ENCODE measurements at places on chromosomes 4 and X.

DNA sequence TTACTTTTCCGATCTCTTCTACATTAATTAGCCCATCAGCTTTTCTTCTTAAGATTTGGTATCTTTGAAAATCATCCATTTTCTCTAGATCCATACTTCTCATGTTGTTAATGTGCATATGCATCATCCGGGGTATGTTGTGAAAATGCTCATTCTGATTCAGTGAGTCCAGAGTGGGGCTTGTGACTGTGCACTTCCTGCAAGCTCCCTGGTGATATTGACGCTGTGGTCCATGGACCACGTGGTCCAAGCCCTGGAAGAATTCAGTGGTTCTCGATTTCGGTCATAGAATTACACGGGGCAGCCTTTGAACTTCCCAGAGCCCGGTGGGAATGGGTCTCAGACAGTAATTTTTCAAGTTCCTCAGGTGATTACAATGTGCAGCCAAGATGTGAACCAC is 69.8 kb downstream of the ZFX start:
- DNase-seq: no peak

GRCh38 chr4:70703619-70704214 is 15.4 kb downstream of the UTP3 start:
- DNase-seq: no peak

- no peak for DNase-seq
Observed at GRCh38 chrX:19569121-19569805, 54.0 kb upstream of the MAP3K15 start.

DNA sequence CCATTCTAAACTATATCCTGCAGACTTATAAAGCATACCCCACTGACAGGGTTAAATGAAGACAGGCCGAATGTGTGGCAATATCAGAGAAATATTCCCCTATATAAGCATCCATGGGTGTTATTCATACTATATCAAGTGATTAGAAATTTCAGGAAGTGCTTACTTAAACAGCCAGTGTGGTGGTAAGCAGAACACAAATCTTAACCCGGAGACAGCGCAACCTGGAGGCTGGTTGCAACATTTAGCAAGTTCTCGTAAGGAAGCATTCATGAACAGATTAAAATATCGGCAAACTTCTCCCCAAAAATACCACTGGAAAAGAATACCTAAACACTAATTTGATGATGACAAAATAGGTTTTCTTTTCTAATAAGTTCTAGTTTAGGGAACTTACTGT is 261.2 kb downstream of the CBLL2 start:
- no peak for DNase-seq

GRCh38 chr4:40270609-40271008 is 64.5 kb upstream of the CHRNA9 start:
- no peak for DNase-seq

- no peak for DNase-seq
Observed at GRCh38 chrX:48573690-48574269, 504 bp upstream of the RBM3 start.

DNA sequence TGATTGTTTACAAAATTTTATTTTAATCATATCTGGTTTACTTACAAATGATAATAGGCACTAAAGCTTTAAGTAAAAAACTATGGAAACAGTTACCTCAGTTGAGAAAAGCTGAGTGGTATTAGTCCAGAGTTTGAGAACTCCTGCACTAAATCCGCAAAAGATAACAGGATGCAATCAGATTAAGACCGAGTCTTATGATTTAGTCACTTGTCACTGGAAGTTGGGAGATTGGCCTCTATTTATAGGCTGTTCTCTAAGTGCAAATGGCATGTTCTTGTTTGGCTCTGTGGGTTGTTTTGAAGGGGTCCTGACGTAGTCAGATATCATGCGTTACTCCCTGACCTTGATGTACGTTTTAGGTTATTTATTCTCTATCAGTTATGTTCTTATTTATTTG is 6.3 kb downstream of the GPAT3 start:
- no peak for DNase-seq

DNA sequence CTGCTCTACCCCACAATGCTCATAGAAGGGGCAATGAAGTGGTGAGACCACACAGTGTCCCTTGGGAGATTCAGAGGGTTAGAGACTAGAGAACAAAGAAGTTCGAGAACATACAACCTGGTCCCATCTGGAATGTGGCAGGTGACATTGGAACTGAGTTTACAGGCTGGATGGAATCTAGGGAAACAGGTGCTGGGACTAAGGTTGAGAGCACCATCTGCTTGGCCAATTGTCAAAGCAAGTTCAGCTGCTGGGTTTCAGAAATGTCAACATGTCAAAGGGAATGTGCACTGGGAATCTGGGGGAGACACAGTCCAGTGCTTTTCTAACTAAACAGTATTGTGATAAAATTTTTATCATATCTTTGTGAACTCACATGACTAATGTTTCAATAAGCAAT is 15.9 kb upstream of the FAM13A start:
- DNase-seq: no peak

DNA sequence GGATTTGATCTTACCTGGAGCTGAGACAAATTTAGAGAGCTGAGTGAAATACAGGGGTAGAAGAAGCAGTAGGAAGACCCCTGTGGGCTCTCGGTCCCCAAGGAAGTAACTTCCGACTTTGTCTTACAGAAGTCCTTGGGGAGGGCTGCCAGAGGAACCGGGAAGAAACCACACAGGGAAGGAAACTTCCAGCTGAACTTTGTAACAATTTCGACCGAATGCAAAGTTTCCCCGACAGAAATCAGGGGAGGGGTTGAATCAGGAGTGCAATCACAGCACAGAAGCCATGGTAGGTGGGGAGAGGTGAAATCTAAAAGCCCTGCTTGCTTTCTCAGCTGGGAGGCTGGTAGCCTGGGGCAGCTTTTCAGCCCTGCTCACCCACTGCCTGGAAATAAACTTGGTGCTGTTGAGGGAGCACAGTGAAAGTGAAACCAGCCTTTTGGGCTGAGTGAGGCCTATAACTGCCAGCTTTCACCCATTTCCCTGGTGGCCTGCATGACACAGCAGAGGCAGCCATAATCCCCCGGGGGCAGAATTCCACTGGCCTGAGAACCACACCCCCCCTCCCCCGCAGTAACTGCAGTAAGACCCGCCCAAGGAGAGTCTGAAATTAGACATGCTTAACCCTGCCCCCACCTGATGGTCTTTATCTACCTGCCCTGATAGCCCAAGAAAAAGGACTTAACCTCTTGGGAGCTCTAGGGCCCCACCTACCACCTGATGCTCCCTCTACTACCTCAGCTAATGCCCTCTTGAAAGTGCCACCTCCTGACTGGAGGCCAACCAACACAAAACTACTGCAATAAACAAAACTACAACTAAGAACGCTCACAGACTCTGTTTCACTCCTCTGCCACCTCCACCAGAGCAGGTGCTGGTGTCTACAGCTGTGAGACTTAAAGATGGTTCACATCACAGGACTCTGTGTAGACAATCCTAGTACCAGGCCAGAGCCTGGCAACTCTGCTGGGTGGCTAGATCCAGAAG is 248.2 kb downstream of the PARM1 start:
- no peak for DNase-seq

DNA sequence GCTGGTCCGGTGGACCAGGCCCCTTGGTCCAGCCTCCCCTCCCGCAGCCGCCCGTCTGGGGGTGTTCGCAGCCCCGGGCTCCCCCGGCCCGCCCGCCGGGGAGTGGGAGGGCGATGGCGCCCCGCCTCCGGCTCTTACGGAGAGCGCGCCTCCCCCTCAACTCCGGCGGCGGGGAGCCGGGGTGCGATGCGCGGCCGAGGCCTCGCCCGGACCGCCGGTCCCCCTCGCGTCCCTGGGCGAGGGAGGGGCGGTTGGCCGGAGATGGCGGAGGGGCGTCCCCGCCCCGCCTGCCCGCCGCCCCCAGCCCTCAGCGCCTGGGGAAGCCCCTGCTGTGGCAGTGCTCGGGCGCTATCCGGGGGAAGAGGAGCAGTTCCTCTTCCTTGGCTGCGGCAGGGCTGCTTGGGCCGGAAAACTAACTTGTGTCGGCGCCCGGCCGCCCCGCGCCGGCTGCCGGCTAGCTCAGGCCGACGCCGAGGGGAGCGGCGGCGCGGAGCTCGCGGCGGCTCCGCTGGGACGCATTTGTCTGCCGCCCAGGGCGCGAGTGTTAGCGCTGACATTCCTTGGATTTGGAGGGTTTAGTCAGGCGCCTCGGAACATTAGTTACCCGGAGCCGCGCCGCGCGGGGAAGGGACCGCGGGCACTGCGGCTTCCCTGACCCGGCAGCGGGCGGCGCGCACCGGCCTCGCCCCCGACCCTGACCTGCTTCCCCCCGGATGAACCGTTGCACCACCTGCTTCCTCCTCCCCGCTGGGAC is 994 bp downstream of the GALNT7 start:
- DNase-seq: no peak

- no peak for DNase-seq
Observed at GRCh38 chr4:151035328-151035727, 20.2 kb upstream of the LRBA start.

- no peak for DNase-seq
Observed at GRCh38 chr4:61336488-61336887, 136.4 kb downstream of the ADGRL3 start.

GRCh38 chrX:40086569-40087335 is 11.0 kb downstream of the BCOR start:
- DNase-seq: no peak

DNA sequence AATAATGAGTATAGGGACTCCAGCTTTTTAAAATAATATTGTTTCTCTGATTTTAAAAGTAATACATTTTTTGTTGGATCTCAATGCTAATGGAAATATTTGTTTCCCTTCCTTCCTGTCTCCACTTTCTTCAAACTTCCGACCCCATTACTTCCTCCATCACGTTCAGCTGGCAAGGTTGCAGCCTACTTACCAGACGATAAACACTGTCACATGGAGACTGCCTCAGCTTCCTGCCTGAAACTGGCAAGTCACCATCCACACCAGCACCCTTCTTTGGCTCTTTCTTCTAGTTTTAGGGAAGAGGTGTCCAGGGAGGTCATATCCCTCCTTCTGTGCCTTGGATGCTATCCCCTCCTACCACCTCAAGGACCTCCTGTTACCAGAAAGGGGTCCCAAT is 3.4 kb upstream of the INTU start:
- DNase-seq: no peak

DNA sequence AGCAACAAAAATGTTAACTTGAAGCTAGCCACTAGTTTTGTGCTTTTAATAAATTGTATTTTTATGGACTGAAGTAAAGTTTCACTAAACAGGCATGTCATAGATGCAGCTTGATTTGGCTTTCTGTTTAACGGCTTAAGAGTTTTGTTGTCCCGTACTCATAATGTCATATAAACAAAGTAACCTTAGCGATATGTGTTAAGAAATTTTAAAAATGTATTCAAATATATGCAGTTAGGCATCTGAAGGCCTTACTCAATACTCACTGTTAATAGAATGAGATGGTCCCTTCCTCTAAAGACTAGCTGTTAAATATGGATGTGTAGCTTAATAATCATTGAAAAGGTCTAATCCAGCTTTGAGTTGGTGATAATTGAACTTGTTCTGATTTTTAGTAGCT is 1.0 kb upstream of the SCLT1 start:
- no peak for DNase-seq

DNA sequence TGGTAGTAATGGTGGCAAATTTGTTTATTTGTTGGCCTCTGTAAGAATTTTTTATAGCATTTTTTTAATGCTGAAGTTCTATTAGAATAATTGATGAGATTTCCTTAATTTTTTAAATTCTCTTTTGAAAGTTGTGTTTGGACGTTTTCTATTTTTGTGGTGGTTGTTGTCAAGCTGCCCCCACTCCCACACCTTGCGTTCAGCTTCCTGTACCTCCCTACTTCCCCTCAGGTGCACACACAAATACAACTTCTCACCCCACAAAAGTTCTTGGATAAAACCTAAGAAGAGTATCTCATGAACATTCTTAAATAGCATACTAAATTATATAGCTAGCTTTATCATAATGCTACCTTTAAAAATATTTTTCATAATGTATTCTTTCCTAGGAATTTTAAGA is 38.7 kb downstream of the EXOC1 start:
- no peak for DNase-seq

- peak; percentile 74 for DNase-seq
Observed at GRCh38 chr4:128358231-128358912, 70.8 kb upstream of the PGRMC2 start.

GRCh38 chr4:153246446-153247115 is 42.3 kb downstream of the TRIM2 start:
- DNase-seq: no peak

DNA sequence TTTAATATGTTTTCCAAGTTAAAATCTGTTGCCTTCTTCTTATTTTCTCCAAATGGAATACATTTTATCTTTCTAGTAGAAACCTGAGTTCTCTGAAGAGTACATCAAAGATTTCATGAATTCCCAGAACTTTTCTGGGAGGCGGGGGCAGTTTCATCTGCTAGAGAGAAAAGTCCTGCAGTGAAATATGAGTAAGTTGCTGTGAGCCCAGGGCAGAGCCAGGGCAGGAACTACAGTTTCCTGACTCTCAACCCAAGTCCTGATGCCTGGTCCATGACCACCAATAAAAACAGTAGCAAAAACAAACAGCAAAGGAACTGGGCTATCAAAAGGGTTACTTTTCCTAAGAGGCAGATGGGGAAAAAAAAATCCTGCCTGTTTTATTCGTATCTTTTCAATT is 239.4 kb upstream of the CTSO start:
- DNase-seq: no peak

DNA sequence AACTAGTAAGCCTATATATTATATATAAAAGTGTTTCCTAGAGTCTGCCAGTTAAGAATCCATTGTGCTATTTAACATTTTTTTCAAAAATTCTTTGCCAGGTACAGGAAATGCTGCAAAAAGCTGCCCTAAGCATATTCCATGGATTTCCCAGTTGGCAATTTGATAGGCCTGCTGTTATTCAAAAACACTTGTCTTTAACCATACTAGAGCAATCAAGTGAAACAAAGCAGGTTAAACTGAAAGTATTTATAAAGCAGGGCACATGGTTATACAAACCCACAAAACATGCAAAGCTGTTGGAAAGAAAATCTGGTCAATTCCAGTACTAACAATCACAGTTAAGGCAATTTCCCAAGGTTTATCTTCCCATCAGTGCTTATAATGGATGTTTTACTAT is 159.9 kb downstream of the UNC5C start:
- no peak for DNase-seq

DNA sequence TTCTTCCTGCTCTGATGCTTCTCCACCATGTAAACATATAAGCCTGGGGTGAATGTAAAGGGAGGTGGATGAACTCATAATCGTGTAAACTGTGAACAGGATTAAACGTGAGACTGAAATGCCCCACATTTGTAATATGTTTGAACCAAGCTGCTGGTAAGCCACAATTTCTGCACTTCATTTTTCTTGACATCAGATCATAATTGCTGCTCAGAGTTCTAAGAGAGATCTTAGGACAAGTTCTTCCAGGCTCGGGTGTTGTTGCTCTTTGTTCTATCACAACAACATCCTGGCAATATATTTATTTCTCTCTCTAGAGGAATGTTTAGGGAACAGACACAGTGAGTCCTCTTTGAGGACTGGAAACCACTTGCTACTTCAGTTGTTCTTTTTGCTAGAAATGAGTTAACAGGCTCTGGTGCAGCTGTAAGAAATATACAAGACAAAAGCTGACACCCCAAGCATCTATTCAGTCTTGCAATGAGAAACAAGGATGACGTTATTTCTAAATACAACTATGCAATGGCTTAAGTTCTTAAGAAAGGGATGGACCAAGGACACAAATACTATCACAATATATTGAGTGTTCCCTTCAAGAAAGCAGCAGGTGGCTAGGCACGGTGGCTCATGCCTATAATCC is 59.6 kb downstream of the LNX1 start:
- DNase-seq: no peak

- no peak for DNase-seq
Observed at GRCh38 chr4:2583517-2583916, 47.1 kb downstream of the FAM193A start.

- DNase-seq: no peak
Observed at GRCh38 chrX:44246826-44247225, 96.6 kb downstream of the EFHC2 start.

Data from non-pigmented ciliary epithelial cell (primary cell).